ENCODE measurements at places on chromosomes 13 and 19.

DNA sequence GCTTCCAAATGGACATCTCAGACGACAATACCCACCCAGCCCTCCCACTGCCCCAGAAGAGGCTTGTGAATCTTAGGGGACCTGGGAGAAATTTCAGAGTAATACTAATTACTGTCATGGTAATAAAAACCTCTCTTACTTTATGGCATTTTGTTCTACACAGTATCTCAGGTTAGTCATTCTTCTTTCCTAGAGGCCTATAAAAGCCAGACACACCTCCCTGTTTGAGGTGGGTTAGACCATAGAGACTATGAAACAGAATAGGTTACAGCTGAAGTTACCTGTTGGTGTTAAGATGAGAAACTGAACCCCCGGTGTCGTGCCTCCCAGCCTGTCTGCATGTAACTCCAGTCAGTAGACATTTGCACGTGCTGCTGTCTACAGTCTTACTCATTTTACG, 113.9 kb downstream of the SLC7A1 start:
- DNase-seq: no peak

GRCh38 chr13:50225193-50226155, 210.2 kb downstream of the KCNRG start:
- no peak for DNase-seq

DNA sequence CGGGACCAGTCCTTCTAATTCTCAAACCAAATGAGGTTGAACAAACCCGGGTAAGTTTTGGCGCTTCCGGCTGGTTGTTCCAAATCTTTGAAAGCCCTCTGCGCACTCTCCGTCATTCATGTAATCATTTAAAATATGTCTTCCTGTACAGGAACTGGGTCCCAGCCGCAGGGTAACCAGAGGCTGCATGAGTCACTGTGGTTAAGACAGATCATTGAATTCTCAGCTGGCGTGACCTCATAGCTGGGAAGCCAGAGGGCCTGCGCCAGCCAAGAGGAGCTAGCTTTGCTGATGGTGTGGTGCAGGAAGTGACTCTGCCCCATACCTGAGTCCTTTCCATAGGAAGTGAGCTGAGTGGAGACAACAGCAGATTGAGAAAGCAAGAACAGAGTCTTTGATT, 135.2 kb downstream of the TSHZ3 start:
- DNase-seq: no peak

- no peak for DNase-seq
These were observed 21.0 kb downstream of the VASP start for GRCh38 chr19:45528149-45528743.

GRCh38 chr13:43749503-43749902, 37.3 kb downstream of the ENOX1 start:
- DNase-seq: no peak

- no peak for DNase-seq
These were observed 23.7 kb downstream of the PCID2 start for GRCh38 chr13:113184568-113185440.

DNA sequence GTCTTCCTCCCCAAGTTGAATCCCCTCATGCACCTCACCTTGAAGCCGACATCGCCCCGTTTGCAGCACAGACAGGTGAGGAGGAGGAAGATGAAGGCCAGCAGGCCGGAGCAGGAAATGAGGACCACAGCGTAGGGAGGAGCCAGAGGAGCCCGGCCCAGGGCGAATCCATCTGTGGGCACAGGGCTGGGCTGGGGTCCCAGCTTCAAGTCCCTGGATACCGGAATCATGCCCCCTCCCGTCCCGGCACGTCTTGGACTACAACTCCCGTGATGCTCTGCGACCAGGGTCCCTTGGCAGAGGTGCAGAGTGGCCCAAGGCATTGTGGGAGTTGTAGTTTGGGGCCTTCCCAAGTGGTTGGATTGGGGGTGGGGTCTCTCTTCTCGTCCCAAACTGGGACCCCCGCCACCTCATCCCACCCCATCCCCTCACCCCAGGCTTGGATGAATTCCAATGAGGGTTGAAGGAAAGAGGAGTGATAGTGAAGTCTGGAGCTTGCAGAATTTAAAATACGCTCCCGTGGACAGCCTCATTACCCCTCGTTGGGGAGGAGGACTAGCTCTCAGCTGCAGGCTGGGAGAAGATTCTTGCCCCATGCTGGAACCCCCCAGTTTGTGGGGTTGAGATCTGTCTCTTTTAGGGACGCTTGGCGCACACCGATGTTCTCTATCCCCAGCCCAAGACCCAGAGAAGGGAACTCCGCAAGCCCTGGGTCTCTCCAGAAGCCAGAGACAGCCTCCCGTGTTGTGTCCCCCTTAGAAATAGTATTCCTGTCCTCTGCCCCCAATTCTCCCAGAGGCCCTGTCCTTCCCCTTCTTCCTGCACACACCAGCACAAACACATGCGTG, 990 bp downstream of the LMTK3 start:
- DNase-seq: no peak

DNA sequence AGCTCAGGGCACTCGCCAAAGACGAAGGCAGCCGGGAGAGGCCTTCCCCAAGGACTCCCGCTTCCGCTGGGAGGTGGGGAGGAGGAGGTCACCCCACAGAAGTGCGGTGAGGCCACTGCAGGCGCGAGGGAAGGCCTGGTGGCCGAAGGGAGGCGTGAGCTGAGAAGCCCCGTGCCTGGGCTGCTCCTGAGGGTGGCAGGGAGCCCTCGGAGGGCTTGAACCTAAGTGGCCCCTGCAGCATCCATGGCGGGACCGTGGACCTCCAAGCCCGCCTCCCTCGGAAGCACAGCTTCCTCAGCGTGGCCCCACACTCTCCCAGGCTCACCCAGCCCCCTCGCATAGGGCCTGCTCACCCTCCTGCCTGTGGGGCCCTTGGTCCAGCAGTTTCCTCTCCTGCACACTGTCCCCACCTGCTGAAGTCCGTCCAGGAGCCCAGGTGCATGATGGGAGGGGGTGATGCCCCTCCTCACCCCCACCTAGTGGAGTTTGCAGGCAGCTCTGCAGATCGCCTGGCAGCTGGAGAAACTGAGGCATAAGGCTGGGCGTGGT, 25.9 kb downstream of the EFNA2 start:
- DNase-seq: no peak

DNA sequence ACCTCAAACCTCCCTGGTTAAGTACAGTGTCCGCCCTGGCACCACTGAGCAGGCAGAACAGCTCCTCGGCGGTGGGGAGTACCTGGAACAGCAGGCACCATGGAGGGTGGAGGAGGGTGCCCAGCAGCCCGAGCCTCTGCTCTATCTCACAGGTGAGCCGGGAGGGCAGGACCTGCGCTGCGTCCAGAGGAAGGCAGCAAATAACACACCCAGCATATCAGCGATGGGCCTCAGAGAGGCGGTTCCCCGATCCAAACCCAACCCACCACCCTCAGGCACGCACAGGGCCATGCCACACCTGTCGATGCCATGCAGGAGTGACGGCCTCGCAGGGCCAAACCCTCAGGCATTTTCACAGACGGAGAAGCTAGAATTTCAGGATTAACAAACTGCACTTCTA, 11.8 kb downstream of the PEPD start:
- no peak for DNase-seq

DNA sequence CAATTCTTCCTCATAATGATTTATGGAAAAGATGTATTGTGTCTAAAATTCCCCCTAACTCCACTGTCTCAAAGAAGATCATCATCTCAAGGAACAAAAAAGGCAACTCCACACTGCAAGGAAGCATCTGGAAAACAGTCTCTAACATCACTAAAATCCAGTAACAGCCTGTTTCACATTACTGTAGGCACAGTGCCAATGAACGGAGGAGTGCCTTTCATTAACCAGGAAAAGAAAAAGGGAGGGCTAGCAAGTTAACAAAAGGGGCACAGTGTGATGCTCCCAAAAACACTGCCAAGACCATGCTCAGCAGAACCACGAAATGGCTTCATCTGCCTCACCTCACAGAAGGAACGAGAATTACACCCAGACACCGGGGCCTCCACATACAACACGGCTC, 8.5 kb downstream of the TMTC4 start:
- no peak for DNase-seq

GRCh38 chr13:50893211-50893852, 16.3 kb upstream of the RNASEH2B start:
- DNase-seq: no peak

GRCh38 chr13:90997951-90998350, 349.5 kb upstream of the MIR17HG start:
- DNase-seq: no peak

DNA sequence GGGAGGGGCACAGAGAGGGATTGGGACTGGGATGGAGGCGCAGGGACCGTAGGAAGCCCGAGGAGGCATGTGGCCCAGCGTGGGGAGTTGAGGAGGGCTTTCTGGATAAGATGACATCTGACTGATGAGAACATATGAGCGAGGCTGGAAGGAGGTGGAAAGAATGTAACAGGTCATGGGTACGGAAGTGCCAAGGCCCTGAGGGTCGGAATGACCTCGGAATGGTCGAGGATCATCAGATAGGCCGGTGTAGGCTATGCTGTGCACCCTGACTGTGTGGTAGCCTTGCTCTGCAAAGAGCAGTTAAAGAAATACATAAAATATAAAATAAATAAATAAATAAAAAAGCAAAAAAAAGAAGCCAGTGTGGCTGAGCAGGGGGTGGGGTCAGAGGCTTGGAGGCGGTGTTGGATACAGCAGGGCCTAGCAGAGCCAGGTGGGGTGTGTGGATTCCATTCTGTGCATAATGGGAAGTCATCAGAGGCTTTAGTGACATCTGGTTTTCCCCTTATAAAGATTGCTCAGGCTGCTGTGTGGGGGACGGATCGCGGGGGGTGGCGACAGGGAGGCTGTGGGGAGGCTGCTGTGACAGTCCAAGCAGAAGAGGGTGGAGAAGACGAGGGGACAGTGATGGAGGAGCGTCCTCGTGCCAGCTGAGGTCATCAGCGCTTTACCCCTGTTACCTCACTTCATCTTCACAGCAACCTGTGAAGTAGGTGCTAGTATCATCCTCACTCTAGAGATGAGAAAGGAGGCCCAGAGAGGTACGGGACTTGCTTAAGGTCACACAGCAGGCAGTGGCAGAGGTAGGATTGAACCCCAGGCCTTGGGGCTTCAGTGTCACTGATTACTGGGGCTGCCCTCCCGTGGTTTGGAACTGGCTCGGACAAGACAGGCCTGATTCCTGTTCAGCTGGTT, 5.0 kb downstream of the PAK4 start:
- DNase-seq: no peak

GRCh38 chr19:29201855-29202254, 11.1 kb downstream of the UQCRFS1 start:
- no peak for DNase-seq

- no peak for DNase-seq
These were observed 311.0 kb downstream of the MTUS2 start for GRCh38 chr13:29131159-29131558.

- no peak for DNase-seq
These were observed 133.1 kb downstream of the MAB21L1 start for GRCh38 chr13:35343417-35343816.

DNA sequence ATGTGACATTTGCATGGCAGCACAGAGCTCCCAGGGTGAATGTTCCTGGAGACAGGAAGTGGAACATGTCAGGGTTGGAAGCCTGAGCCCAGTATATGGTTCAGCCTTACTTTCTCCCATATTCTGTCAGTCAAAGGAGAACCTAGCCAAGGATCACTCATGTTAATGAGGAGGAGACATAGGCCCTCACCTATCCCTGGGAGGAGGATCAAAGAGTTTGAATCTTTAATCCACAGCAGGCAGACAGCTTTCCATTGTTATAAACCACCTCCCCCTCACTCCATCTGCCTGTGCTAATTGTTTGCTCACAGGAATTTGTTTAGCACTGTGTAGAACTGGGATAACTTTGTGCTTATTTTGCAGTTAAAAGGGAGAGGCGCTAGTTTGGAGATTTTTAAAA, 1069.1 kb downstream of the EFNB2 start:
- no peak for DNase-seq

DNA sequence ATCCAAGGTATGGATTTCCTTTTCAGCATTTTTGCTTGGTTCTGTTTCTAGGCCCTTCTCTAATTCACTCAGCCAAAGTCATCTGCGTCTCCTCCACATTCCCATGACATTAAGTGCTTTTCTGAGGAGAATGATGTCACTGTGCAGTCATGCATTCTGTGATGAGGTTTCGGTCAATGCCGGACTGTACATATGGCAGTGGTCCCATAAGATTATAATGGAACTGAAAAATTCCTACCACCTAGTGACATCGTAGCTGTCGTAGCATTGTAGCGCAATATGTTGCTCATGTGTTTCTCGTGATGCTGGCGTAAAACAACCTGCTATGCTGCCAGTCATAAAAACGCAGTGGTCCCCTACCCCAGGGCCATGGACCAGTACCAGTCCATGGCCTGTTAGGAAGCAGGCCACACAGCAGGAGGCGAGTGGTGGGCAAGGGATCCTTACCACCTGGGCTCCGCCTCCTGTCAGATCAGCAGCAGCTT, 63.4 kb upstream of the TNFRSF19 start:
- no peak for DNase-seq

- no peak for DNase-seq
These were observed 91.0 kb downstream of the UFM1 start for GRCh38 chr13:38440666-38441065.

- DNase-seq: no peak
These were observed 318.2 kb downstream of the MYO16 start for GRCh38 chr13:108947551-108948030.

- DNase-seq: no peak
These were observed 714.5 kb downstream of the UQCRFS1 start for GRCh38 chr19:28498404-28498976.

DNA sequence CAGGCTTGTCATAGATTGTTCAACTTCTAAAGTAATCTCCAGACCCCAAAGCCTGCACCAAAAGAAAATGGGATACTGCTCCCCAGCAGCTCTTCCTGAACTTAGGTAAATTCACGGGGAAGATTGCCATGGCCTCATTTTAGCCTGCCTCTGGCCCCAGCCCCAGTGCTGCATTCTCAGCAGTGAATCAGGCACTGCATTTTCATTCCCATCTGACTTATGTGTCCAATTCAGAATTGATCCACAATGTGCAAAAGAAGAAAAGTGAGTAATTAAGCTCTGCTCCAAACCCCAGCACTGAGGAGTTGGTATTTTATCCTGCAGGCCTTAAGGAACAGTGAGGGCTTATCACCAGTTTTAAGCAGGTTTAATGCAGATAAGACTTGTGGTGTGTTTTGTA, 176.4 kb downstream of the KCTD12 start:
- no peak for DNase-seq

- no peak for DNase-seq
These were observed 11.0 kb downstream of the PLEKHG2 start for GRCh38 chr19:39423258-39424086.

DNA sequence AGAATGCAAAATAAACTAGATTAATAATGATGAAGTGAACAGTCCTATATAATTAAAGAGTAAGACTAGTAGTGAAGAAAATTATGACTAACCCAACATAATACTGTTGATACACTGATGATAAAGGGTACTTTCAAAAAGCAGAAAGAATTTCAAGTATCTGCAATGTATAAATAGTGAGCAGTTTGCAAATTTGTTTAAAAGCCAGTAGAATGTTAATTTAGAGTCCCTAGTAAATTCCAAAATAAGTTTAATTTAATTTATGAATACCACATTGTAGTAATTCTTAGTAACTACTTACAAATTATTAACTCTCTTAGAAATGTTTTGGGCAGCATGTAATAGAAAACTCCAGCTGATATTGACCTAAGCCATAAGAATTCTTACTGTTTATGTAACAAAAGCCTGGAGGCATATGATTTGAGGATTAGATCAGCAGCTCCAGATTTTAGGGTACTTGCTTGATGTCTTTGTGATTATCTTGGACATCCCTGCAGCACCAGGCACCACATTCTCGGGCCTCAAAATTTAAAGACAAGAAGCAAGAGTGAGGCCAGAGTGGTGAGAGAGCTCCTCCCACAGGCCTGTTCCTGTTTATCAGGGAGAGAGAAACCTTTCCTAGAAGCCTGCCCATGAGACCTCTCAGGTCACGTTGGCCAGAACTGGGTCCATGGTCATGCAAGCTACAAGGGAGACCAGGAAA, 67.6 kb upstream of the TDRD3 start:
- DNase-seq: no peak

GRCh38 chr13:47215736-47216135, 318.9 kb upstream of the HTR2A start:
- DNase-seq: no peak

Data from cortex of kidney (tissue), 1 donor.